NCI-H524 treated with DMSO at 0.1 percent for 48 hours (cell line): ENCODE measurements at places on chromosomes 1 and 21.
A peak's percentile ranks its signal among the peaks of the same experiment; 100 is the strongest.

- DNase-seq: no peak
Observed at GRCh38 chr1:145747398-145748247, 28.3 kb downstream of the CD160 start.

DNA sequence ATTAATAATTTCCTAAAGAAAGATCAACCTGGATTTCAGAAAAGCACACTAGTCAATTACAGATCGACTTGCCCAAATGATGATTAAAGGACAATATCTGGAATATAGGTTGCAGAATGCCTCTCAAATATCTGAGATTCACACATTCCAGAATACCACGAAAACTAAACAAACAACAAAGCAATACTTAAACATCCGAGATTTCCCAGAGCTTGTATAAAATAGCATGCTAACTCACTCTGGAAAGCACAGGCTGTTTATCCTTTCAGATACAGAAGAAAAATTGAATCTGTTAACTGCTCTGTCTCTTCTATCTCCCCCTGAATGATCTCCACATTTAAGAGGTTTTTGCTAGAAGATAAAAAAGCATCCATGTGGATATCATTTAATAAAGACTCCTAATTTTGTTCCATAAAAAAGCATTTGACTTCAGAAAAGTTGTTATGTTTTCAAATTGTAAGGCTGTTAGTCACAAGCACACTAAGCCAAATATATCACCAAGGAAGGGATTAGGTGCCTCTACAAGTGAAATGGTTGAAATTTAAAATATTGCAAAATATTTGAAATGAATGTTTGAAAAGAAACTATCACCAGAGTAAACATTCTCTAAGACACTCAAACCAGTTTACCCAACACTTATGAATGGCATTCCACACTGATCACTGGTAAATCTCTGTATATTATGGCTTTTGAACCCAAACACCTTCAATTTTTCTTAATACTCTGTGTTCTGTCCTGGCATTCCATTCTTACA lies 865.1 kb upstream of the ADAMTS5 start:
- DNase-seq: no peak

DNA sequence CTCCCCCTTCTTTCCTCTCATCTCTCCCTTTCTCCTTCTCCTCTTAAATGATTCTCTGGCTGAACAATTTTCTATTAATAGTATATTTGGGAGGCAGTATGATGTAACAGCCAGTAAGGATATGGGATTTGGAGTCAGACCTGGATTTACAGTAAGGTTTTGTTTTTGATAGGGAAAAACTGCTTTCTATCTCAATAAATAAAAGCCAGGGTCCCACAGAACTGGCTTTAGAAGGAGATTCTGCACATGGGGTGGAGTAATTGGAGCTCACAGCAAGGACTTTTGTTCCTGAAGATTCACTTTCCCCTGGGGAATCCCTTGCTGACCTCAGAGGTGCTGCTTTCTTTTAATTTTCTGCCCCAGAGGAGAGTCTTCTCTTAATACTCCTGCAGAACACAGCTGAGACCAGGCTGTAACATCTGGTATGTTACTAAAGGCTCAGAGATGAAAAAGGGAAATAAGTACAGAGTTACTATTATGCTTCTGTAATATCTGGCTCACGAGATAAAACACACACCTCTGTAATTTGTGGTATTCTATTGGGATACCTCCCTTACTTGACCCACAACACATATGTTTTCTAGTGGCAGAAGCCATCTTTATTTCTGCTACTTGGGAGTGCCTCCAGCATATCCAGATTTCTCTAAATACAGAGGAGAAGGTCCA lies 13.4 kb downstream of the EPB41 start:
- peak; percentile 26 for DNase-seq

GRCh38 chr1:28737307-28738132 lies 780 bp downstream of the YTHDF2 start:
- no peak for DNase-seq

DNA sequence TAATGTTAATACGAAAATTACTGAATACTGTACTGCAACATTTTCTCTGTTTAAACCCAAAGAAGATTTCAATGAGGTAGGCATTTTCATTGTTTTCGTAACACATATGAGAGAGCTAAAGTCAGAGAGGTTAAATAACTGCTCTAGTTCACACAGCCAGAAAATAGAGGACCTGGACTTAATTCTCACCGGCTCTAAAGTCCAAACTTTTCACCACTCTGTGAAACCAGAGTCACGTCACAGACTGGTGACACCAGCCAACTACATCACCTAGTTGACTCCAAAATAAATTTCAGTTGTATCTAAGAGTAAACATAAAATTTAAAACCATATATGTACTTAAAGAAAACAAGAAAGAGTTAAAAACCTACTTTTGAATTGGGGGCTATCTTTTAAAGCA lies 146.7 kb downstream of the FCRL5 start:
- DNase-seq: no peak

GRCh38 chr1:173122958-173123852 lies 72.5 kb upstream of the TNFSF18 start:
- DNase-seq: no peak

DNA sequence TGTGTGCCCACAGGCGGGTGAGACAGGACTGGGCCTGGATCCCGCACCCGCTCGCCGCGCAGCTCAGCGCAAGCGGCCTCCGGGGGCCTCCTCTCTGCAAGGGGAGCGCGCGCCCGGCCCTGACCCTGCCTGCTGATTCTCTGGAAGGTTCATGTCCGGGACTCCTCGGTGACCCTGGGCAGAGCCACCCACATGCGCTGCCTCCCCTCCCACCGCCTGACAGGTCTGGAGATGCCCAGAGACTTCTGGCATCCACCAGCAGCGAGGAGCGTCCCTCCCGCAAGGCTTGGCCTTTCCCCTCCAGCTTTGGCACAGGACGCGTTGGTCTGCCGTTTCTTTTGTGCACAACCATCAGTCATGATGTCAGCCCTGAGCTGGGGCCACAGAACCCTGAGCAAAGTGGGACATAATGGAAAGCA lies 42.0 kb upstream of the COL6A2 start:
- DNase-seq: no peak

- no peak for DNase-seq
Observed at GRCh38 chr21:35465741-35466140, 416.6 kb upstream of the RUNX1 start.

GRCh38 chr21:26939601-26940111 lies 27.2 kb downstream of the ADAMTS5 start:
- no peak for DNase-seq

- DNase-seq: no peak
Observed at GRCh38 chr1:48718705-48719104, 58.0 kb downstream of the BEND5 start.

GRCh38 chr1:119332622-119333021 lies 36.0 kb upstream of the HAO2 start:
- DNase-seq: no peak

GRCh38 chr21:22556829-22557228 lies 1558.6 kb downstream of the NCAM2 start:
- no peak for DNase-seq

DNA sequence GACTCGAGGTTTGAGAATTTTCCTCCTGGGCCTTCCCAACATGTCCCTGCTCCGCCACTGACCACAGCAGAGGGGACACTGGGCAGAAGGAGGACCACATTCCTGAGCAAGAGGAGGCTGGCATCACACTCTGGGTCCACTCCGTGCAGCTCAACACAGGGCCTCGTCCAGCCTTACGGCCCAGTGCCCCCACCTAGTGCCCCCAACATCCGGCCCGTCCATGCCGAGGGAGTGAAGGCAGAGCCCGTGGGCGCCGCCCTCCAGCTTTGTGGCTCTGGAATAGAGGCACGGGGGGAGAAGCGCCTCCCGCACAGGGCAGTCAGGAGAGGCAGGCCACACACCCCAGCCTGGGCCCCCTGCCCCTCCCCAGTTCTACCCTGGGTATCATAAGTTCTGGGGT lies 158.3 kb downstream of the NPHP4 start:
- no peak for DNase-seq

DNA sequence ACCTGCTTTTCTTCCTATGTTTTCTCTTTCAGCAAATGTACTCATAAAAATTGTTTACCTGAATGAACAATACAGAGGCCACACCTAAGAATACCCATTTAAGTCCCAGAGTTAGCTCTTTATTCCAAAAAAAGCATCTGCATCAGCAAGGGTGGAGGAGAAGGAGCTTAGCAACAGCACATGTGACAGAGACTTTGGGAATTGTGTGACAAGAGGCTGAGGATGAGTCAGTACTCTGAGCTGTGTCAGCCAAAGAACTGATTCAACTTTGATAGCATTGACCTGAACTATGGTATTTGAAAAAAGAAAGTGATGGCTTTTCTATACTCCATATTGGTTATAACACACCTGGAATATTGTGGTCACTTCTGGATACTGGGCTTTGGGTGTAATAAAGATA lies 162.7 kb downstream of the ZNF648 start:
- DNase-seq: no peak

DNA sequence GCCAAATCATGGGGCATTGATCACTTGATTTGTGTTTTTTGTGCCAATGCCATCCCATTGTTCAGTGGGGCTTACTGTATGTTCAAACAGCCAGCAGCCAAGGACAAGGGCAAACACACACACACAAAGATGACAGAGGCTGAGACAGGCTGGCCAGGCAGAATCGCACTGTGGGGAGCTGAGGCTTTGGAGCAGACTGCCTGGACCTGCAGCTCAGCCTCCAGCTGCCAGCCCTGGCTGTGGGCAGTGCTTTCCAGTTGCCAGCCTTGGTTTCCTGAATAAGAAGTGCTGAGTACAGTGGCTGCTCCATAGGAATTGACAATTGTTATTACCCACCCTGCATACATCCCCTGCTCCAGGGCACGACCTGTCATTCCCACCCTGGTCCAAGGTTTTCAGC lies 16.9 kb upstream of the PCP4 start:
- DNase-seq: no peak

DNA sequence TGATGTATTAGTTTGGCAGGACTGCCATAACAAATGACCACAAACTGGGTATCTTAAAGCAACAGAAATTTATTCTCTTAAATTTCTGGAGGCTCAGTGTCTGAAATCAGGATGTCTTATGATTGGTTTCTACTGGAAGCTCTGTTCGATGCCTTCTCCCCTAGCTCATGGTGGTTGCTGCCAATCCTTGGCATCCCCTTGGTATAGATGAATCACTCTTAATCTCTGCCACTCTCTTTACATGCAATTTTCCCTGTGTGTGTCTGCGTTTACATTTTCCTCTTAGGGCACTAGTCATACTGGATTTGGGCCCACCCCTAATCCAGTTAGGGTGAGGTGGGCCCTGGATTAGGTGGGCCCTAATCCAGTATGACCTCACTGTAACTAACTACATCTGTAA lies 54.7 kb upstream of the MPC2 start:
- DNase-seq: no peak

DNA sequence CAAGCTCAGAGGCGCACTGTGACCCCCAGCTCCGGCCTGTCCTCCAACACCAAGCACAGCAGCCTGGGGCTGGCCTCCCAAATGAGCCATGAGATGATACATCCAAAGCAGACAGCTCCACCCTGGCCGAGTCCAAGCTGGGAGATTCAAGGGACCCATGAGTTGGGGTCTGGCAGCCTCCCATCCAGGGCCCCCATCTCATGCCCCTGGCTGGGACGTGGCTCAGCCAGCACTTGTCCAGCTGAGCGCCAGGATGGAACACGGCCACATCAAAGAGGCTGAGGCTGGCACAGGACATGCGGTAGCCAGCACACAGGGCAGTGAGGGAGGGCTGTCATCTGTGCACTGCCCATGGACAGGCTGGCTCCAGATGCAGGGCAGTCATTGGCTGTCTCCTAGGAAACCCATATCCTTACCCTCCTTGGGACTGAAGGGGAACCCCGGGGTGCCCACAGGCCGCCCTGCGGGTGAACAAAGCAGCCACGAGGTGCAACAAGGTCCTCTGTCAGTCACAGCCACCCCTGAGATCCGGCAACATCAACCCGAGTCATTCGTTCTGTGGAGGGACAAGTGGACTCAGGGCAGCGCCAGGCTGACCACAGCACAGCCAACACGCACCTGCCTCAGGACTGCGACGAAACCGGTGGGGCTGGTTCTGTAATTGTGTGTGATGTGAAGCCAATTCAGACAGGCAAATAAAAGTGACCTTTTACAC lies 29.1 kb downstream of the SLC19A1 start:
- no peak for DNase-seq

DNA sequence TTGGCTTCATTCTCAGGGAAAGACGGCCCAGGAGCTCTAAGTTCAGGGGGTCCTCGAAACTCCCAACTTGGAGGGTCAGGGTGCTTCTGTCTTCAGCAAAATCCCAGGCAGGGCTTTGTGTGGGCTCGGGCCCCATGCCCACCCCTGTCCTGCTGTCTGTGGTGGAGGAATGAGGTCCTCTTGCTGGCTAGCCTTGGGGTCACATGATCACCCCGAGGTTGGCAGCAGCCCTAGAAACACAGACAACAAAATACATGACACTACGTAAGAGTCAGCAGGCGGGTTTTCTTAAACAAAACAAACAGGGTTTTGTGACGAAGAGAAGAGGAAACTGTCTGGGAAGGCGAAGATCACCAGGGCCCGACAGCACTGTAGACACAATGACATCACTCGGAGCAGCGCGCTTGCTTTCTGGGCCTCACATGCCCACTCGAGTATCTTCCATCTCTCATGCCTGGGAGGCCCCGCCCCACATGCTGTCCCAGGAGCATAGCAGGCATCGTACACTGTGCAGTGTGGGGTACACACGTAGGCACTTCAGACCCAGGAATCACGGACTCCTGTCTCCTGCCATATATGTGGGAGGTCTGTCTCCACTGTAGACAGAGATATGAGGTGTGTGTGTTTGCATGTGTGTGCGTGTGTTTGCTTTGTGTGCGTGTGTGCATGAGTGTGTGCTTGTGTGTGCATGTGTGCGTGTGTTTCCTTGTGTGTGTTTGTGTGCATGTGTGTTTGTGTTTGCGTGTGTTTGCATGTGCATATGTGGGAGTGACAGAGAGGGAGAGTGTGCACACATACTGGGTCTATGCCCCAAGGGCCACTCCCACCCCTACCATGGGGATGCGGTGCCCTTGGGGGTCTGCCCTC lies 94.7 kb downstream of the SIK1 start:
- DNase-seq: no peak

DNA sequence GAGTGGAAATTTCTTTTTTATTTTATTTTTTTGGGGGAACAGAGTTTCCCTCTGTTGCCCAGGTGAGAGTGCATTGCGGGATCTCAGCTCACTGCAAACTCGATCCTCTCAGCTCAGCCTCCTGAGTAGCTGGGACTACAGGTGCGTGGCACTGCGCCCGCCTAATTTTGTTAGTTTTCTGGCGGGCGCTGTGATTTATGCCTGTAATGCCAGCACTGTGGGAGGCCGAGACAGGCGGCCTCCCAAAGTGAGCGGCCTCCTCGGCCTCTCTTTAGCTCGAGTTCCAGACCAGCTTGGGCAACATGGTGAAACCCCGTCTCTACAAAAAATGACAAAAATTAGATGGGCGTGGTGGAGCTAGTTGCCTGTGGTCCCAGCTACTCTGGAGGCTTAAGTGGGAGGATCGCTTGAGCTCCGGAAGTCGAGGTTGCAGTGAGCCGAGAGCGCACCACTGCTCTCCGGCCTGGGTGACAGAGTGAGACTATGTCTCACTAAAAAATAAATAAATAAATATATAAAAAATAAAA lies 2.7 kb downstream of the GMEB1 start:
- DNase-seq: no peak

DNA sequence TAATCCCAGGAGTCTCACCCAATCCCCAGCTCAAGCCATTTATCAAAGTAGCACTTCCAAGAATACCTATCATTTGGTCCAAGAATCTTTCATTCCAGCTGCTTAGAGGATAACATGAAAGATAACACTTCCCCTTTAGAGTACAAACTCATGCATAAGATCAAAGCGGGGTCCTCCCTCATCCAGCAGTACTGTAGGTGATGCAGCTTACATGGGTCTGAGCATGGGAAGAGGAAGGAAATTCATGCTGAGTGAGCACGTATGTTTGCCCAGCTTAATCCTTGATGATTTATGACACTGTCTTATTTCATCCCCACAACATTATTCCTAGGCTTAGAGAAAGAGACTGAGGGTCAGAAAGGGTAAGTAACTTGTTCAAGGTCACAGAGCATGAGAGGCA lies 167.1 kb upstream of the GJB5 start:
- no peak for DNase-seq
